ENCODE measurements at places on chromosomes 12 and 14. TPM values are rescaled to one million over a fixed set of nuclear protein-coding genes. Genes with fewer than 3 reads are reported as not detected.

Gene AICDA
- polyA plus RNA-seq, result 0.51 TPM

Gene RNU4-1
- not detected for polyA plus RNA-seq

Gene DHRS2
- 32.4 TPM for polyA plus RNA-seq

Gene PLA2G1B
- polyA plus RNA-seq, result 0.37 TPM

Gene PMCH
- polyA plus RNA-seq, result 0.31 TPM

- no peak for DNase-seq
Measured at GRCh38 chr14:42322531-42323284, 716.0 kb downstream of the LRFN5 start.

DNA sequence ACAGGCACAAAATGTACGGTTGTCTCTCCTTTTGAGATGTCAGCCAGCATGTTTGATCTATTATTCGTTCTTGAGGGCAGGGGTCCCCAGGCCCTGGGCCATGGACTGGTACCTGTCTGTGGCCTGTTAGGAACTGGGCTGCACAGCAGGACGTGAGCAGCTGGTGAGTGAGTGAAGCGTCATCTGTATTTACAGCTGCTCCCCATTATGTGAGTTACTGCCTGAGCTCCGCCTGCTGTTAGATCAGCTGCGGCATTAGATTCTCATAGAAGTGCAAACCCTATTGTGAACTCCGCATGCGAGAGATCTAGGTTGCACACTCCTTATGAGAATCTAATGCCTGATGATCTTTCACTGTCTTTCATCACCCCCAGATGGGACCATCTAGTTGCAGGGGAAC lies 41.4 kb upstream of the SCN8A start:
- no peak for DNase-seq

DNA sequence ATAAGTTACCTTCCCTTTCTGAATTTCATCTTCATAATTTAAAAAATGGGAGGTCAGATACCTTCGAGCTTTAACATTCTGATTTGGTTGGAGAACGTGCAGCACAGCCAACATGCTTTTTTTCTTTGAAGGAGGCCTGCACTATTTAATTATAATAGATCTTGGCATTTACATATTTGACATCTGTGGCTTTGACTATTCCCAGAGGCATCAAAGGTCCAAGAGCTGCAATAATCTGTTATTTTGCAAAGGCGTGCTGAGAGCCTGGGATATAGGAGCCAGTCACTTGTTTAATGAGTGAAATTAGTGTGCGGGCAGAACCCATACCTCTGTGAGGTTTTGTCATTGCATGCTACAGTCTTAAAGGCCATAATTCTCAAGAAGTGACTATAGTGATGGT lies 26.4 kb downstream of the SLC8A3 start:
- no peak for DNase-seq

GRCh38 chr14:44962334-44963043 lies 499 bp downstream of the TOGARAM1 start:
- peak; percentile 31 for DNase-seq

DNA sequence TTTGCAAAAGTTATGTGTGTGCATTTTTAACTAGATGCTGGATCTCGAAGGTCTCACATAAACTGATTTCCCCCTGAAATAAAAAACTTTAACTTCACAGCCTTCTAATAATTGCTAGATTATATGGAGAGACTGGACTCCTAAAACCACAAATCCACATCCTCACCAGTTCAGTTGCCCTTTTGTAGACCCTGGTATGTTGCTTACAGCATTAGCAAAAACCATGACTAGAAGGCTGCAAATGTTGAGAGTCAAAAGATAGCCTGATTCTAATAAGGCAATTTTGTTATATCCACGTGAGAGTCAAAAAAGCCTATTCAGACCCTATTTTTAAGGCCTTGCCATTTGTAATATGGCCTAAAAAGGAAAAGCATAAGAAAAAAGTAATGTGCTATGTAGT lies 37.4 kb downstream of the RASSF8 start:
- no peak for DNase-seq

GRCh38 chr12:13179211-13180074 lies 17.1 kb upstream of the EMP1 start:
- DNase-seq, result no peak

DNA sequence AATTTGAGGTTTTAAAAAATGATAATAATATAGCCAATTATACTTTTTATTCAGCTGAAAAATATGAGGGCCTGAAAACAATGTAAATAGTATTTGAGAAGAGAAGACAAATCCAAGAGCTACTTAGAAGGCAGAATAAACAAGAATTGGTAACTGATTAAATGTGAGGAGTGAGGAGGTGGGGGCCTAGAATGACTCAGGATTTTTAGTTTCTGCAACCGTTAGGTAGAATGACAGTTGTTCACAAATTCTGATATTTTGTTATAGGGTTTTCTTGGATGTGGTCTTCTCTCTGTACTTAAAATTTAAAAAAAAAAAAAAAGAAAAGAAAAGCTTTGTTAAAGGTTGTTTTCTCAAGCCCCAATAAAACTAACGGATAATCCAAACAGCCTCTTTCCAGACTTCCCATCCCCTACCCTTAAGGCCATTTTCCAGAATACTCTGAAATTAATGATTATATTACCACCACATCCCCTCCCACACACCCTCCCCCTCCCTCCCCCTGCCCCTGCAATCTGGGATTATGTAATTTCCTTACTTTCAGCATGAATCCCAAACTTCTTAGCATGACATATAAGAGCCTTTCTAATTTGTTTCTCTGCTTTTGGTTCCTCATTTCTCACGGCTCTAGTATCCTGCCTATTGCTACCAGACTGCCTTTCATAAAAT lies 50.4 kb downstream of the LRP6 start:
- no peak for DNase-seq

DNA sequence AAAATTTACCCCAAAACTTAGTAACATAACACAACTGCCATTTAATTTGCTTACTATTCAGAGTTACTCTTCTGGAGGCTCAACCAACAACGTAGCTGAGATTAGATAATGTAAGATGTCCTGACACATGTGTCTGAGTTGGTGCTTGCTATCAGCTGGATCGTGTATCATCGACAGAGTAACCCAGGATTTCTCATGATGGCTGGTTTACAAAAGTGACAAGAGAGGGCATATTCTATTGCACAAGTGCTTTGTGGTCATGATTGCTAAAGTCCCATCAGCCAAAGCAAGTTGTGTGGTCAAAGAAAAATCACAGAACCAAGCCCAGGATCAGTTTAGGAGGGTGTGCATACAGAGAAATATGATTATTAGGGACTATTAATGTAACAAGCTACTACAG lies 73.4 kb downstream of the CAPZA3 start:
- DNase-seq, result no peak

GRCh38 chr14:73258845-73259611 lies 21.7 kb downstream of the PAPLN start:
- no peak for DNase-seq

DNA sequence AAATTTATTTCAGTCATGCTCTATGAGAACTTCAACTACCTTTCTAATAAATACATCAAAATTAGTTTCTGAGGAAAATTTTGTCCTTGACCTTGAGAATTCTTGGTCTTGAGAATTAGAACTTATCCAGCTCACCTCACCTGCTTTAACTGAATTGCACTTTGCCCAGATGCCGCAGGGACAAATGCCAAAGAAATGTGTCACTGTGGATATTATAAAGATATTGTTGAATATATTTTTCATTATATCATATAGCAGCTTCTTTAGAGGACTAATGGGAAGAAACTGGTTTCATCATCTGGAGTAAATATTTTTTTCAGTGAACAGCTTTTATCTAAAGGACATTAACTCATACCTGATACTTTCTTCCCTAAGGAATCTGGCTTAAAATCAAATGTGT lies 54.1 kb downstream of the LRP6 start:
- DNase-seq, result no peak

DNA sequence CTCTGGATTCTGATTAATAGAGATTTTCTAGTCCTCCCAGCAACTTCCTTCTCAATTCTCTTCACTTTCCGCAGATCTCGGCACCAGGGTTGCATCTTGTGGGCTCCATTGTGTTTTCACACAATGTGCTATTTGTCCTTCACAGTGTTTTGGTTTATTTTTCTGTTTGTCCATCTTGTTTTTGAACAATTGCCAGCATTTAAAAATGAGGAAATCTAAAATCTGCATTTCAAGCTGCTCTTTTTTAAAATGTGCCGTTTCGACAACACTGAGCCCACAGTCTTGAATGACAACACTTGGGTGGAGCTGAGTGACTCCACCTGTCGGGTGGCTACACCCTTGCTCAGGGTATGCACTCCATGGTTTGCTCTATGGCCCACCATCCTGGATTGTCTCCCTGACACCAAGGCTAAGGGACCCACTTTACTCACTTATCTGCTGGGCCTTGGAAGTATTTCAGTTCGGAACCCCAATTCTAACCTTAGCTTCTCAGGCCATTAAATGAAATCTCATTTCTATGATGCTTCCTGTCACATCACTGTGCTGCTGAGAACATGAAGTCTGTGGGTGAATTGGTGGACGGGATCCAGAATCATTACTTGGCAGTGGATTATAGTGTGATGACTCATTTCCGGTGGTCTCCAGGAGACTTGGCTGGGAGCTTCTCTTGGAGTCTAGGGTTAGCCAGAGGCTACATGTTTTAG lies 3.4 kb upstream of the MYRFL start:
- no peak for DNase-seq

- no peak for DNase-seq
Measured at GRCh38 chr14:78202976-78203375, 32.8 kb downstream of the NRXN3 start.

GRCh38 chr12:16949871-16950667 lies 344.1 kb upstream of the LMO3 start:
- no peak for DNase-seq

DNA sequence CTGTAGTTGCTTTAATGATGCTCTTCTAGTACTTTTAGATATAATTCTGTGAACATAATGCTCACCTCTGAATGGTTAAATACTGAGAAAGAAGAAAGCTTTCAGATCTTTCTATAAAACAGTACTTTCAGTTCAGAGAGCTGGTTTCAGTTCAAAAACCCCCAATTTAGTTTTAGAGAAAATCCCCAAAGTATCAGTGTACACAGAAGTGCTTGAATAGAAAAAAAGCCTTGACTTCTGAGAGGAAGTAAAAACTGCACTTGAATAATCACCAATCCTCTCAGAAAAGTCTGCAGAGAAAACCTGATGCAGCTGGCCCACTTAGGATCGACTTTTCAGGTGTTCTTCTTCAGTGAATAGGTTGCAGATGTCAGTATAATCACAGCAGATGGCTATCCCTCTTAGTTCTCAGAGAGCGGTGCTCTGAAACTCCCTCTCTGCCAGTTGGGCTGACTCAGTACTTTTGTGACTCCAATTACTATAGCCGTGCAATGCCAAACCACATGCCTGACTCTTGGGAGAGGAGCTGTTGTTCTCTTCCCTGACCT lies 616.3 kb downstream of the LRFN5 start:
- DNase-seq, result no peak

- DNase-seq, result no peak
Measured at GRCh38 chr14:27435923-27436670, 838.3 kb upstream of the NOVA1 start.

DNA sequence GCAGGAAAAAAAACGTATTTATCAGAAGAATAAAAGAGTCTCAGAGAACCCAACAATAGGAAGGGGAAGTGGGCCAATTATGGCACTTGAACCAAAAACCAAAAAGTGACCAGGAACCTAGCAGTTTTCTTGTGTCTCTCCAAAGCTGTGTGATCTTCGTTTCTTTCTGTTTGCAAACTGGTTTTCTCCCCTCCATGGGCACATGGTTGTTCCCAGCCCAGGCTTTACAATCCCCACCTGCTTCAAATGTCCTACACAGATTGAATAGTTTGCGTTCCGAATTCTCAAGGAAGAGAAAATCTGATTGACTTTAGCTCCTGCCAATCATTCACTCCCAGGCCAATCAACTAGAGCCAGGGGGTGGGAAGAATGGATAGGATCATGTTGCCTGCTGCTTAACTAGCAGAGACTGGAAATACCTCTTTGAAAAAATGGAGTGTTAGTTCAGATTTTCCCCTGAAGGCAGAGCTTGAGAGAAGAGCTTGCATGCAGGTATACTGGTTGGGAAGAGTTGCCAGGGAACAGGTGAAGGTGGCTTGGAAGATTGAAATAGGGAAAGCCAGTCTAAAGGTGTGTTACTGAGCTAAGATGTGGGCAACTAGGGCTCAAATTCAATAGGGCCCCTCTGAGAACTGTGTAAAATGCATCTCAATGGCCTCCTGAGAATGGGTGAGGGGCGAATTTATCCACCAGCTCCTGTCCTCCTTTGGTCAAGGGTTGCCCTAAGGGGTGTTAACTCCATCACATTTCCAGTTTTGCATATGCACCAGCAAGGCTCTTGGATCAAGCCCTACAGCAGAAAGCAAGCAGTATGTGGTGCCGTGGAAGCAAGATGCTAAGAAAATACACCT lies 106.4 kb upstream of the SRRM4 start:
- no peak for DNase-seq

DNA sequence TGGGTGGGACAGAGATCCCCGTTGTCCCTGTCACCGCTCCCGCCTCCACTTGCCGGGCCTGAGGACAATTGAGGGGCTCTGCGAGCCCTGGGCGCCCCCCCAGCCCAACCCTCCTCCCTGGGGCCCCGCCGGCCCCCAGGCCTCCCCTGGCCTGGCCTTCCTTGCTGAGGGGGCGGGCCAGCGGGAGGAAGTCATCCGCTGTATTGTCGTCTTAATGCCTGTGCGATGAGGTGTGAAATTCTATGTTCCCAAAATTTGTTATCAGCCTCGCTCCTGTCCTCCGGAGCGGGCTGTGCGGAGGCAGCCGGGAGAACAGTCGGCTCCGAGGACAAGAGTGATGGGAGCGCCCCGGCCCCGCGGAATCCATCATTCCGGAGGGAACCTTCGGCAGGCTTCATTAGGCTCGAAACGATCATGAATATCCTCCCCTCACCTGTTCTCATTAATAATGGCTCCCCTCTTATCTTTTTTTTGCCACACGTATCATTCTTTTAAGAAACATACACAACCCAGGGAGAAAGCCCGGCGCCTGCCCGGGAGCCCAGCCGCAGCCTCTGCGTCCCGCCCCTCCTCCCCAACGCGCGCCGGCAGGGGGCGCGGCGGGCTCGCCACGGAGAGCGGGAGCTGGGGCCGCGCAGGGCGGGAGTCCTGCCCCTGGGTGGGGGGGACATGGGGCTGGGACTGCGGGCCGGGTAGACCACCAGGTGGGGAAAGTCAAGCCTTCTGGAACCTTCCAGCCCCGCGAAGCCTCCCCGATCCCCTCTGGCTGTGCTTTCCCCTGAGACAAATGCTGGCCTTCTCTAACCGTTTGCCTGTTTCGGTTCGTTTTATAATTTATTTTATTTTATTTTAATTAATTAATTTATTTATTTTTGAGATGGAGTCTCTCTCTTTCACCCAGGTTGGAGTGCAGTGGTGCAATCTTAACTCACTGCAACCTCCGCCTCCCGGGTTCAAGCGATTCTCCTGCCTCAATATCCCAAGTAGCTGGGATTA lies 17.1 kb upstream of the DLK1 start:
- DNase-seq, result peak; percentile 50

DNA sequence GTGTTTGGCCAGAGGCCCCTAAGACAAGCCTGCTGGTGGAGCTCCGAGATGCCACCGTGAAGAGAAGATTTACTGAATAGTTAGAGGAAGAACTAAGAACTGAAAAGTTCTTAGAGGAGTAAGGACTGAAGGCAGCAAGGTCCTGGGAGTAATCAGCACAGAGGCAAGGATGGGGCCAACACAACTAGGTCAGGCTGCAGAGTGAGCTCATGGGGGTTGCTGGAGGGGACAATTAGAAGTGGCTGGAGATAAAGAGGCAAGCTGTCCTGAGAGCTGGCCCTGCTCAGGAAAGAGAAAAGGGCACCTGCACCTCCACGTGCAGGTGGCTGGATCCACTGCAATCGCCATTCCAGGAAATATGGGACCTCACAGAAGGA lies 52.7 kb downstream of the NFKBIA start:
- no peak for DNase-seq

- DNase-seq, result no peak
Measured at GRCh38 chr12:116990971-116991966, 80.5 kb downstream of the FBXW8 start.

GRCh38 chr12:65660836-65661235 lies 163.4 kb upstream of the HMGA2 start:
- DNase-seq, result no peak

Data from right renal pelvis (tissue), 4 donors.